T-helper 2 cell treated with Interferon-gamma antibody and Interleukin-4, amounts not matched to agents 5 μg/mL and 100 μg/mL, for 36 hours (primary cell): ENCODE measurements at places on chromosomes 6 and 20.
A peak's percentile ranks its signal among the peaks of the same experiment; 100 is the strongest.

DNA sequence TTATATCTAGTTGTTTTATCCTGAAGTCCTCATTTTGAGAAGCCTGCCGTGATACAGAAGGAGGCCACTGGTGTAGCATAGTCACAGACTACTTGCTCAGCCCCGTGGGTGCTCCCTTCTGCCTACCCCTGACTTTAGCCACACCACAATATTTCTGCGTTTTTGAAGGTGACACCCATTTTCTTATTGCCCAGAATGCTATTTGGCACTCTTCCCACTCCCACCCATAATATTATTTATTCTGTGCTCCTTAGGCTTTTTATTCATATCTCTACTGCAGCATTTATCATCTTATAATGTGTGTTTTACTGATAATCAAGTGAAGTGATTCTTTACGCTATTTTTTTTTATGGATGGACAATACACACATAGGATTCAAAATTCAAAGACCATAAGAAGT is 107.3 kb downstream of the OR2B2 start:
- peaks cover 31% of the 10 kb centered on the region for H3K4me1 ChIP-seq
- no peak overlapping the region for H3K4me3 ChIP-seq
- H3K27ac ChIP-seq = no peak overlapping the region
- peaks cover 7% of the 10 kb centered on the region for H3K27me3 ChIP-seq
- DNase-seq = no peak

GRCh38 chr6:13466304-13467215 is 20.8 kb downstream of the GFOD1 start:
- H3K27me3 ChIP-seq = no peaks in the 10 kb centered on the region
- DNase-seq = peak; percentile 66
- peaks cover 30% of the 10 kb centered on the region for H3K4me1 ChIP-seq
- no peak overlapping the region for H3K27ac ChIP-seq

GRCh38 chr20:19968466-19969073 is 48.6 kb upstream of the NAA20 start:
- H3K36me3 ChIP-seq = no peaks in the 10 kb centered on the region
- no peak for DNase-seq
- peaks cover 10% of the 10 kb centered on the region for H3K4me1 ChIP-seq
- no peaks in the 10 kb centered on the region for H3K27me3 ChIP-seq
- H3K4me3 ChIP-seq = peak overlapping the region; percentile 30

DNA sequence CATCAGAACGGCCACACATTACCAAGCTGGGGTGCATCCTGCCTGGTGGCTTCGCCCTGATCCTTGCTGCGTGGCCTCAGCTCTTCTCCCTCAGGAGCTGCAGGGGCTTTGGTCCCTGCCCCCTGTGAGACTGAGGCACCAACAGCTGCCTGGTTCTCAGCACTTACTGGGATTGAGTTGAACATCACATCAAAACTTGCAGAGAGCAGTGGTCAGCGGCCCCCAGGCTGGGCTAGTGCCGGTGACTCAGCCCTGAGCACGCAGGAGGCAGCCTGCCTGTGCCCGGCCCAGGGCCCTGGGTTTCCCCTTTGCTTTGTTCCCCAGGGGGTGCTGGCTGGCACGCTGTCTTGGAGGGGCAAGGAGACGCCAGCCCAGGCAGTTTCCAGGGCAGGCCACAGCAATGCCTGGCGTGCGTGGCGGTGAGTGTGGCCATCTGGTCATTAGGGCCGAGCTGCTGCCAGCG is 63.3 kb downstream of the DLL1 start:
- H3K27ac ChIP-seq = no peak overlapping the region
- H3K36me3 ChIP-seq = no peaks in the 10 kb centered on the region
- no peak for DNase-seq
- H3K4me1 ChIP-seq = peaks cover 4% of the 10 kb centered on the region

- H3K27ac ChIP-seq = no peak overlapping the region
- H3K4me1 ChIP-seq = no peaks in the 10 kb centered on the region
- H3K27me3 ChIP-seq = no peaks in the 10 kb centered on the region
- DNase-seq = no peak
- H3K4me3 ChIP-seq = no peak overlapping the region
These were observed 528.5 kb upstream of the BTBD3 start for GRCh38 chr20:11389186-11389585.

- no peak overlapping the region for H3K27ac ChIP-seq
- no peaks in the 10 kb centered on the region for H3K36me3 ChIP-seq
- H3K4me1 ChIP-seq = peaks cover 4% of the 10 kb centered on the region
- H3K4me3 ChIP-seq = no peak overlapping the region
- peaks cover 26% of the 10 kb centered on the region for H3K27me3 ChIP-seq
These were observed 60.9 kb downstream of the IPCEF1 start for GRCh38 chr6:154295733-154296132.

DNA sequence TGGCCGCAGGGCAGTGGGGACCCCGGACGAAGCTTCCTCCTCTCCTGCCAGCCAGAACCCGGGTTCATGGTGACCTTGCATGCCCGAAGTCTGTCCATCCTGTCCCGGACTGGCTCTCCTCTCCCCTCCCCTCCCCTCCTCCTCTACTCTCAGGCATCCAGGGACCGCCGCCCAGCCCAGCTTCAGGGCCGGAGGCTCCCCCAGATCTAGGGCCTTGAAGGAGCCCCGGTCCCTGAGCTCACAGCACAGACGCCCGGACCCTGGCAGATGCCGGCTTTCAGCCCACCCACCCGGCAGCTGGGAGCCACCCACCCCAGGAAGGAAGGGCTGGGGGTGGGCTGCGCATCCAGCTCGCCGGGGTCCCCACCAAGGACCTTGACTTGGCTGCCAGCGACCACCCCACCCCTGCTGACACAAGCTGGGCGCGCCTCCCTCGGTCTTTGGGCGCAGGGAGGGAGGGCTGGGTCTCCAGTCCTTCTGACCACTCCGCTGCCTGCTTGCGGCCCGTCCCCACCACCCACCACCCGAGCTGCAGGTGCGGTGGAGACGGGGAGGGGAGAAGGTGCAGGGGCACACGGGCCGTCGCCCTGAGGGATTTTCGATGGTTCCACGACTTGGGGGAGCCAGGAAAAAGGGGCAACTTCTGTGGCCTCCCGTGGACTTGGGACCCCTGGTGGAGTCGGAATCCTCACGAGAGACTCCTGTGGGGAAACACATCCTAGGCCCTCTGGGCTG is 5.8 kb upstream of the ABHD16B start:
- H3K36me3 ChIP-seq = peaks cover 1% of the 10 kb centered on the region
- no peaks in the 10 kb centered on the region for H3K27me3 ChIP-seq
- H3K4me3 ChIP-seq = no peak overlapping the region
- peaks cover 10% of the 10 kb centered on the region for H3K4me1 ChIP-seq
- no peak for DNase-seq

GRCh38 chr6:111550953-111551352 is 54.7 kb downstream of the TRAF3IP2 start:
- no peak overlapping the region for H3K27ac ChIP-seq
- H3K27me3 ChIP-seq = no peaks in the 10 kb centered on the region
- no peak for DNase-seq

DNA sequence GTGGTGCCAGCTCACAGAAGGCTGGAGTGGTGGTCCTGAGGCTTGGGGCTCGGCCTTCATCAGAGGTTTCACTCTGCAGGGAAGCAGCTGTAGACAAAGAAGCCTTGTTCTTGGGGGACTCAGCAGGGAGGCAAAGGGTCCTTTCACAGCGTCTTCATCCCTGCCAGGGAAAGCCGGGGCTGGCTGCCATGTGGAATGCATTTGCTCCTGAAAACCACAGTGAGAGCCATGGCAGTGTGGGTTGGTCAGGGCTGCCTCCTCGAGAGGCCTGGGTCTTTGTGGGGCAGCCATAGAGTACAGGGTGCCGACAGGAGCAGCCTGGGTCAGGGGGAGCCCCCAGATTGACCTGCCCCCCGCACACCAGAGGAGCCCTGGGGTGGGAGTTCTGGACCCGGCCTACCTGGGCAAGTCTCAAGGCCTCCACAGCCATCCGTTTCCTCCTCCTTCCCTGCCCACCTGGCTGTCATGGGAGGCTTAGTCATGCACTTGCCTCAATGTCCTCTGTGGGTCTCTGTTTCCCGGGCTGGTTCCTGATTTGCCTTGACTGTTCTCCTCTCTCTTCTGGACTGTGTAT is 144.0 kb downstream of the CDC5L start:
- H3K4me3 ChIP-seq = no peak overlapping the region
- no peaks in the 10 kb centered on the region for H3K36me3 ChIP-seq
- no peak overlapping the region for H3K27ac ChIP-seq
- H3K4me1 ChIP-seq = peaks cover 16% of the 10 kb centered on the region
- no peak for DNase-seq
- peaks cover 2% of the 10 kb centered on the region for H3K27me3 ChIP-seq

DNA sequence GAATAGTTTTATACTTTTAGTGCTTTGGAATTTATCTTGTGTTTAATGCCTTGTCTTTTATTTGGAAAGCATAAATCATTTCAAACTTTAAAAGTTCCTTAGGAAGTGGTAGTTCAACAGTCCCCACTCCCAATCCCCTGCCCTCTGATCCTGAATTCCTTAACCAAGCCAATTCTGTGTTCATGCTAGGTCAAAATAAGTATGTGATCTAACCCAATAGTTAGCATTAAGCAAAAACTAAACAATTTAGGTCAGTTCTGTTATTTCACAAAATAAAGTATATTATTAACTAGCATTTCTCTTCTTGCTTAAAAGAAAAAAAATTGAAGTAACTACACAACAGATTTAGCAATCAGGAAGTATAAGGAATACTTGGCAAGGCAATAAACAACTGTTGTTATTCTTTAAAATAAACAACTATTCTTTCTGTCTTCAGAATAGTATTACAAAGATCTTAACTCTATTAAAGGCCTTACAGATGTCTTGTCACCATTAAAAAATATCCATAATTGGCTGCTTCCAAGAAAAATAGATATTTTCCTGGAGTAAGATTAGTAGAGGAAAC is 37.0 kb downstream of the AKIRIN2 start:
- no peak for DNase-seq
- H3K36me3 ChIP-seq = peaks cover 29% of the 10 kb centered on the region
- H3K4me1 ChIP-seq = no peaks in the 10 kb centered on the region
- H3K4me3 ChIP-seq = no peak overlapping the region
- H3K27ac ChIP-seq = no peak overlapping the region

GRCh38 chr6:42147138-42147562 is 4.7 kb upstream of the C6orf132 start:
- H3K27ac ChIP-seq = no peak overlapping the region
- H3K4me1 ChIP-seq = no peaks in the 10 kb centered on the region

- H3K4me1 ChIP-seq = no peaks in the 10 kb centered on the region
- H3K27me3 ChIP-seq = no peaks in the 10 kb centered on the region
- DNase-seq = no peak
These were observed 30.6 kb downstream of the RBM24 start for GRCh38 chr6:17311595-17312311.
